ENCODE measurements at places on chromosomes 4 and X.

DNA sequence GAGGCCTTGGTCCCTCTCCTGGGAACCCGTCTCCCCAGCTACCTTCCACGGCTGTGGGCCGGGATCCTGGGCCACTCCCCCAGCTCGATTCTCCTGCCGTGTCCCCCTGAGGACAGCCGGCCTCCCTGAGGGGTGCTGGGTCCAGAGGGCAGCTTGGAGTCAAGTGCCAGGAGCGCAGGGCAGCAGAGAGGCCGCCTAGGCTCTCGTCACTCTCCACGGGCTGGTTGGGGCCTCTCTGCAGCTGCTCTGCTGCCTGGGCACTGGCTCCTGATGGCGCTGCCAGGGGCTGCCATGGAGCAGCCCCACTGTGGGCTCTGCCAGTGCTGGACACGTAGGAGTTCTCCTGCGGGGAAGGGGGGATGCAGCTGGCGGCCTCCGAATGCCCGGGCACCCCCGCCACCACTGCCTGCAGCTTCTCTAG is 6.7 kb downstream of the IRAK1 start:
- no peak for ATAC-seq

DNA sequence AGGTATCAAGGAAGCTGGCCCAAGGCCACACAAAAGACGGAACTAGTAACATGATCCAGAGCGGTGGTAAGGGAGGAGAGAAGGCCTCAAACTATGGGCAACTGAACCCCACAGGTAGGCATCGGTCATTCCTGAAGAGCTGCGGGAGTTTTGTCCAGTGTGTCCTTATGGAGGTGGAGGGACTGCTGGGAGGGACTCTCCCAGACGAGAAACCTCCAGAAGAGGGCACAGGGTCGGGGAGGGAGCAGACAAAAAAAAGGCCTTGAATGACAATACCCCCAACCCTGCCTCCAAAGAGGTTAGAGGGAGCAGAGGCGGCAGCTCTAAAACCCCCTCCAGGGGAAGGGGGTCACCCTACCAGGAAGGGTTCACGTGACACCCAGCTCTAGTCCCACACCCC is 6.5 kb downstream of the PQBP1 start:
- no peak for ATAC-seq

DNA sequence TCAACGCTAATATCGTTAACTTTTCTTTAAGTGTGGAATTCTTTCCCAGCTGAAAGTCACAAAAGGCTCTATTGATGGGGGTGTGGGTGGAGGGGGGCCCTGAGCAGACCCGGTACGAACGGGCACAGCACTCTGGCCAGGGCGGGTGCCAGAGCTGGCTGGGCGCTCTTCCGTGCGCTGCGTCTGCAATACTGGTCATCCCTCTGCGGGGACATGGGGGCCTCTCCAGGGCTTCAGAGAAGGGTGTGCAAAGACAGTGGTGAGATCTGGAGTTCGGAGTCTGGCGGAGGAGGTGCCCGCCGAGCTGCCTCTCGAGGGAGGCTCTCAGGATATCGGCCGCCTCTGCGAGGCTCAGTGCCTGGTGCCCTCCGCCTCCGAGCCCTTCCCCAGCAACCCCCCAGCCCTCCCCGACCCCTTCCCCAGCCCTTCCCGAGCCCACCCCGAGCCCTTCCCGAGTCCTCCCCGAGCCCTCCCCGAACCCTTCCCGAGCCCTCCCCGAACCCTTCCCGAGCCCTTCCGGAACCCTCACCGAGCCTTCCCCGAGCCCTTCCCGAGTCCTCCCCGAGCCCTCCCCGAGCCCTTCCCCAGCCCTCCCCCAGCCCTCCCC is 34.3 kb downstream of the FGFRL1 start:
- no peak for ATAC-seq

DNA sequence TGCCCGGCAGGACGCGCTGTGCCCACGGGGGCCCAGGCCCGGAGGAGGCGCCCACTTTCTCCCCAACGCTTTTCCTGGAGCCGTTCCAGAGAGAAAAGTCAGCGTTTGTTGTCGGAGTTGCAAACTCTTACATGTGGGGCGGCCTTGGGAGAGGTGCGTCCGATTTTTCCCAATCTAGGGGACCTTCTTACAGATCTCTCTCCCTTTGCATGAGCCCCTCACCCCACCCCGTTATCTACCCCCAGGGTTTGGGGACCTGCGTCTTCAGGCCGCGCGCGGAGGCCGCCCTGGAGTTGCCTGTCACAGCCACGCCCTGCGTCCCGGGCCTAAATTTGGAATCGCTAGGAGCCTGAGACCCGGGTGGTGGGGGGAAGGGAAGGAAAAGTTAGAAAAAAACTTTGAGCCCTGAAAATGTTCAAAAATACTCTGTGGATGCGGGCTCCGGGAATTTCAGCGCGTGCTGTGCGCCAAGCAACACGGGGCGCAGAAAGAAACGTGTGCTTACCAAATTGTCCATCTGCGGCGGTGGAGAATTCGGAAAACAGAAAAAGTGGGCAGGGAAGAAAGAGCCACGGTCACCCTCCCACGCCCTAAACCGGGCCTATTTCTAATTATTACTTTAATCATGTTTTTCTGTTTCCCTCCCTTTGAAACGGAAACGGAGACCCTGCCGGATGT is 587 bp downstream of the CD99 start:
- peak; percentile 30 for ATAC-seq

DNA sequence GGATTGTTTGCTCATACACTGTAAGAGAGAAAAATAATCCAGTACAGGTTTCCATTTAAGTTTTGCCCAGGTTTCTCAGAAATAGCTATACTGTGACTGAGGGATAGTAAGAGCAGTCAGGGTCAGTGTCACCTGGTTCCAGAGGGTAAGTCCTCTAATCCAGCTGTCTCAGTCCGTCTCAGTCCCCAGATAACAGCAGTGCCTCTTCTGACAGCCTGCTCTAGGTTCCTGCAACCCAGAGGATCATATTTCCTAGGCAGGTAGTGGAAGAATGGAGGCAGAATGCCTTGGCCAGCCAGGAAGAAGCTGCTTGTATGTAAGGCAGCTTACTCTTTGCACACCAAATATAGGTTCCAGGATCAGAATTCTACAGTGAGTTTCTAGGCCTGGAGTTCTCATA is 22.6 kb upstream of the GNRHR start:
- ATAC-seq, result no peak

DNA sequence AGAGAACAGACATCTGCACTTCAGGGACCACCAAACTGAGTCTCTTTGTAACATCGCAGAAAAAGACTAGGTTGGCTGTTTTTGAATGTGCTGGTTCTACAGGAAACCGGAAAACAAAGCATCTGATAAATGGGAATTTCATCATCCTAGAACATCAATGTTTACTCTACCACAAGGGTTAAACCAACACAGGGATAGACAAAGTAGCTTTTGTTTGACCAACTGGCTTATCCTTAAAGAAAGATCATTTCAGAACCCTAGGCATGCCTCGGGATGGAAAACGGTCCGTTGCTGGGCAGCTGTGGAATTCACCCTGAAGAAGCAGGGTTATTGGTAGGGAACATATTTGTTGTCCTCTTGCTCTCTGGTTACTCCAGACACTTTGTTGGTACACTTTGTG is 2355.5 kb upstream of the AGA start:
- no peak for ATAC-seq
